ENCODE measurements at places on chromosomes 11 and 22.

DNA sequence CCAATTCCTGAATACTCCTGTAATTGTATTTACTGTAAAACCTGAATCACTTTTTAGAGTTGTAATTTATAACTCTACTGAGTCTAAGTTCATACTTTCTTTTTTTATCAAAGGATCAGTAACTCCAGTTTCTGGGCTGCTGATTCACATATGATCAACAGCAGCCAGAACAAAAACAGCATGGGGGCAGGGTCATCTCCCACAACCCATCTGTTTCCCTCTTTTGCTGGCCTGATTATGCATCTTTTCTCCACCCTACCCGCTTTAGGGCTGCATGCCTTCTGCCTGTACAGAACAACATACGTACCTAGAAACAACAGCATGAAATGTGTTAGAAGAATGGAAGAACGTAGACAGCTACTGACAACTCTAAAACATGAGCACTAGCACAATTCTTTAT, 76.0 kb downstream of the MRTFA start:
- no peak for DNase-seq

- no peak for DNase-seq
Observed at GRCh38 chr11:111539426-111540113, 950 bp upstream of the LAYN start.

DNA sequence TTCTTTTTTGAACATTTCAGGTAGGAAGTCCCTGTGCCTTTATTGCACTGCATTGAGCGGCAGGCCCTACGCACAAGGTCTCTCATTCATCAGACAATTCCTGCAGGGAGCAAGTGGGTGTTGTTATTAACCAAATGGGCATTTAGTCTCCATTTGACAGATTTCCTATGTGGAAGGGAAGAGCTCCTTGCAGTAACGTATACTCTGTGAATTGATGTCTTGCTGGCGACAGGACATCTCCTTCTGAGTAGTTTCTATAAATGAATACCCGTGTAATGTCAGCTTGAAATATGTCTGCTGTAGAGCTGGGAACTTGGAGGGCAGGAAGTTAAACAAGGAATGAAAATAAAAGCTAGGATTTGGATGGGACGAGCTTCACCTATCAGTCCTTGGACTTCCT, 3.7 kb downstream of the OR5B21 start:
- no peak for DNase-seq

- no peak for DNase-seq
Observed at GRCh38 chr11:34637303-34637702, 16.4 kb downstream of the EHF start.

GRCh38 chr11:29210426-29210825, 806.4 kb downstream of the KCNA4 start:
- DNase-seq: no peak
